ENCODE measurements at places on chromosomes 4 and X.

- no peak for ATAC-seq
These were observed 110.1 kb downstream of the PJA1 start for GRCh38 chrX:69055193-69055592.

DNA sequence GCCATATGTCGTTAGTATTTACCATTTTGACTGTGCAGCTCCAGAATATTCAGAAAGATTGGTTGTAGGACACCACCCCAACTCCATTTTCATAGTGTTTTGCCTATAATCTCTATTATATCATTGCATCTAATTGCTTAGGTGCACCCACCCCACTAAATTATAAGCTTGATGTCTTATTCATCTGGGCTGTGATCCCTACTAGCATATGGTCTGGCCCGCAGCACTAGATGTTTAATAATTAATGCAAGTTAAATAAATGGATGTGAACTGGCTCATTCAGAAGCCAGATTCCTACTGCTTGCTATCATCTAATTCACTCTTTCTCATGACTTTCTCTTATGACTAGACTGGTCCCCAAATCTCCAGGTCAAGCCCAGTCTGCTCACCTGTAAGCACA, 143.5 kb downstream of the RELL1 start:
- ATAC-seq = no peak

GRCh38 chr4:48331577-48332330, 9.6 kb upstream of the SLAIN2 start:
- peak; percentile 55 for ATAC-seq

DNA sequence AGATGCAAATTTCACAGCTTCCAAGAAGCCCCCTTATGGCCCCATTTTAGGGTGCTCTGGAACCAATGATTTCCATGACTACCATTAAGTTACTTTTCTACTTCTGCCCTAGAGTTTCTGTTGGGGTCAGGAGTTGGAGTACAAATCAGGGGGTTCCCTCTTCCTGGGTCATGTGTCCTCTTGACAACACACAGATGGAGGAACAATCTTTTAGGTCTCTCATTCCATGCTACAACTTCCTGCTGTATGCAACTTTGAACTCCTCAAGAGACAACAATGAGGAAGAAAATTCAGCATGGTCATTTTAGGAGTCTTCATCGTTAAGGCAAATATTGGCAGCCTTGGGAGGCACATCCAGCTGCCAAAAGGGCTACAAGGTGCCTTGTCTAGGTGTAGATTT, 79.7 kb downstream of the SEL1L3 start:
- no peak for ATAC-seq

DNA sequence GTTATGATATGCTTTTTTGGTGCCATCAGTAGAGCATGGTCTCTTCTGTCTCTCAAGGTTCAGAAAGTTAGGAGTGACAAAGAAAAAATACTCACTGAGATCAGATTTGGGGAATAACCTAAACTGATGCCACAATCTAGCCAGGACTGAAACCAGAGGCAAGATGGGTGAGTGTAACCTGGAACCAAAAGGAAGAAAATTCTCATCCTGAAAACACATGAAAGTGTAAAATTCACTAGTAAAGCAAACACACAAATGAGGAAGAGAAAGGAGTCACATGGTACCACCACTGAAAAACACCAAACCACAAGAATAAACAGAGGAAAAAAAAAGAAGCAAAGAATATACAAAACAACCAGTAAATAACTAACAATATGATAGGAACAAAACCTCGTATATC, 96.4 kb downstream of the ANXA10 start:
- ATAC-seq = no peak

DNA sequence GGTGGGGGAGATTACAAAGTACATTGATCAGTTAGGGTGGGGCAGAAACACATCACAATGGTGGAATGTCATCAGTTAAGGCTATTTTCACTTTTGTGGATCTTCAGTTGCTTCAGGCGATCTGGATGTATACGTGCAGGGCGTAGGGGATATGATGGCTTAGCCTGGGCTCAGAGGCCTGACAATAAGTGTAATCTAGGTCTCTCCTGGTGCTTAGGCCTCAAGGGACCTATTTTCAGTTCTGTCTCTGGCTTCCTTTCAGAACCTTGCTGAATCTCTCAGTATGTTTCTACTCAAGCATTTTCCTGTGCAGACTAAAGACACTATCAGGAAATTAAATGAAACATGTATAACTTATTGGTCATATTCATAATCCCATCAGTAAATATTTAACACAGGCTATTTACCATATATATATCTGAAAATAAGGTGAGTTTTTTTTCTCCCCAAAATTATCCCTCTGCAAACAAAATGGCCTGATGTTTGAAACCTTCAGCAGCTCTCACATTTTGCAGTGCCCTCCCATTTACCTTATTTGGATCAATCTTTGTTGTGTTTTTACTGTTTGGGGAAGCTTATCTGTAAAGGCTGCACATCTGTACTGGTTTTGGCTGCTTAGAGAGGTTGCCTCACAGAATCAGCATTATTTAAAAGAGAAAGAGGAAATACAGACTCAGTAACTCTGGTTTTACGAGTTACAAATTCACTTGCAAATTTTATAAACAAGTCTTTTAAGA, 2.3 kb upstream of the ZCCHC4 start:
- ATAC-seq = no peak

- no peak for ATAC-seq
These were observed 38.6 kb upstream of the TMEM131L start for GRCh38 chr4:153427363-153428071.

DNA sequence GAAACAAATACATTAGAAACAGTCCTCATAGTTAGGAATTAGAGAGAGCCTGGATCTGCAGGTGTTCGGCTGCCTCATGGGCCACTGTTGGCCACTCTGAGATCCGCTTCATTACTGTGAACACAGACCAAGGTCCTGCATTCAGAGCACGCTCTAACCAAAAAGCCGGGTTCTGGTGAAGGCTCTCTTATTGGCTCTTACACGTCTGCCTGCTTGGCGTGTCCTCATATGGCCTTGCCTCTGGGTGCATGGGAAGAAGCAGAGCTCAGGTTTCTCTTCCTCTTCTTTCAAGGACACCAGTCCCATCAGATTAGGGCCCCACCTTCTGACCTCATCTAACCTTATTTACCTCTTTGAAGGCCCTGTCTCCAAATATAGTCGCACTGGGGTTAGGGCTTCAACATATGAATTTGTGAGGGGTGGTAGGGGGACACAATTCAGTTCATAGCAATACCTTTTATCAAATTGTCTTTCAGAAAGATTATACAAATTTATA, 37.1 kb upstream of the ELF2 start:
- peak; percentile 57 for ATAC-seq

DNA sequence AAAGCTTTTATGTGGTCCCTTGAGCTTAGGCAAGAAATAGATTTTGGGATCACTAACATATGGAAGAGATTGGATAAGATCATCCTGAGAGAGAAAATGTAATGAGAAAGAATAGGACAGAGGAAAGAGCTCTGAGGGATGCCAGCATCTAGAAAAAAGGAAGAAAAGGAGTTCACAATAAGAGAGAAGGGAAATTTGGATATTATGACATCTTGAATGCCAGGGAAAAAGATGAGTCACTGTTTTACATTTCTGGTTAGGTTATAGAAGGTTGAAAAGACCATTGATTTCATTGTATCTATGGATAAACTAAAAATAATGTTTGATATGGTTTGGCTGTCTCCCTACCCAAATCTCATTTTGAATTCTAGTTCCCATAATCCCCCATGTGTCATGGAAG, 208.5 kb downstream of the MAD2L1 start:
- ATAC-seq = no peak

GRCh38 chr4:117447925-117448324, 362.5 kb upstream of the TRAM1L1 start:
- no peak for ATAC-seq

GRCh38 chr4:118158763-118159375, 124.6 kb downstream of the NDST3 start:
- no peak for ATAC-seq

GRCh38 chr4:3797831-3798790, 31.9 kb downstream of the ADRA2C start:
- no peak for ATAC-seq
